Neural progenitor cell (in vitro differentiated cells): ENCODE measurements at places on chromosomes 2 and 18.

GRCh38 chr2:240627736-240628506 is 2.6 kb downstream of the GPR35 start:
- DNase-seq = no peak

DNA sequence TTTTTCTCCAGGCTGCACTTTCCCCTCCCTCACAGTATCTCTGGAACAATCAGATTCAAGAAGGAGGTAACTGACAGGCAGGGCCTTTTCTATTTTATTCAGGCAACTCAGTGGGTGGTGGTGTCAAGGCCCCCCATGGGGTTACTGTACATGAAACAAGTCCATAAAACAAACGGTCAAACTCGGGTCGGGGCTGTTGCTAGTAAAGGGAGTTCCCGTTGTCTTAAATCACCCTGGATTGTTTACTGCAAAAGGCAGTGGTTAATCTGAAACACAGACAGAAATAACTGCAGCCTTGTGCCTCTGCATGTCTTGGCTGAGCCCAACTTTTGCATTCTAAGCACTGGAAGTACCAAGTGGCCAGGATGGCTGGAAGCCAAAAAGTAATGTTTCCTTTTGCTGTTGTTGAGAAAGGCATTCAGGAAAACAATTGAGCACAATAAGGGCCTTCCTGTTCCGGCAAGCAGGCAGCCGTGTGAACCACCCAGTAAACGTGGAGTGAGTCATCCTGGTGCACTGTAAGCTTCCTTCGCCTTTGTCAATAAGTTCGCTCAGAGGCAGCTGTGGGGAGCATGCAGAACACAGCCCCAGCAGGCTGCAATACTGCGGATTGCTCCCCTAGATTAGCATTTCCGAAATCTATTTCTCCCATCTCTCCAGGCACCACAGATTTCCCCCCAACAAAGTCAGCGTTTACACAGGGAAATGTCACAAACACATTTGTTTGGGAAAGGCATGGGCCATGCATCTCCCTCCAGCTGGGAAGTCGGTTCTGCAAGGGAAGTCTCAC is 149.6 kb downstream of the IRS1 start:
- DNase-seq = peak; percentile 55

- no peak for DNase-seq
These were observed 21.9 kb upstream of the DNAJC10 start for GRCh38 chr2:182694189-182694588.

DNA sequence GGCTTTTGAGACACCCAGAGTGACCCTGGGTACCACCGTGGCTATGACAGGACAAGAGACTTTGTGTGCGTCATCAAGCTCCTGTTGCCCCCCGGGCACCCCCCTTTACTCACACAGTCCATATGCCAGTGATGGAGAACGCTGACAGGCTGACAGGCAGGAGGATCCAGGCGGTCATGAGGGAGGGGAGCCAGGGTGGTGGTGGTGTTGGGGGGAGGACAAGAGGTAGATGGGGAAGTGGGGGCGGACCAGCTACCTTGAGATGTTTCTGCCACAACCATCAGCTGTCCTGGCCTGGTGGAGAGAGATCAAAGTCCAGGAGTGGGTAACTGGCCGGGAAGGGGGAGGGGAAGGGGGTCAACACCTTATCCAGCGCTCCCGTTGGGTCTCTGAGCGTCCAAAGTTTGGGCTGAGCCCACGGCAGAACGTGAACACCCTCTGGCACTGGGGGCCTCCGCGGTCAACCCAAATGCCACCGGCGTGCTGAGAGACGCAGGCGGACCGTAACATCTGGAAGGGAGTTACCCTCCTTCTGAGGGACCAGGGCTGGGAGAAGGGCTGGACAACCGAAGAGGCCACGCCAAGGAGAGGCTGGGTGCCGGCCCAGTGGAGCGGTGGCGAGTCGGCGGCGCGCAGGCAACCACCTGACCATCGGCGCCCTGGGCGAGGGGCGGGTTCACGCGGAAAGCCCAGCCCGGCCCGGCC is 575 bp downstream of the TMEM150A start:
- peak; percentile 71 for DNase-seq

DNA sequence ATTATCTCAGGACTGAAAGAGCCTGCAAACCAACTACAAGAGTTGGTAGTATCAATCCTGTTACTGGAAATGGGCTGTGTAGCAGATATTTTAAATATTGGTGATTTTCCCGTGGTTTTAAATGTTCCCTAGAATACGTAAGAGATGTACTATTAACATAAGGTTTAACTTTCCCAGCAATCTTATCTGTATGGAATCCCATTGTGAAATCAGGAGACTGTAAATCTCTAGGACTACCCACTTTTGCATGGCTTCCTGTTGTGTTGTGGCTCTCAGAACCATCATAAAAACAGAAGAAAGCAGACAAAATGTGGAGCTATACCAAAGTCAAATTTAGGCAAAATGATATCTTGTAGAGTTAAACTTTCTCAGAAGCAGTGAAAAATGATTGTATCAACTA is 641.5 kb upstream of the SETBP1 start:
- no peak for DNase-seq

GRCh38 chr2:113167962-113168340 is 5.8 kb upstream of the PSD4 start:
- no peak for DNase-seq

DNA sequence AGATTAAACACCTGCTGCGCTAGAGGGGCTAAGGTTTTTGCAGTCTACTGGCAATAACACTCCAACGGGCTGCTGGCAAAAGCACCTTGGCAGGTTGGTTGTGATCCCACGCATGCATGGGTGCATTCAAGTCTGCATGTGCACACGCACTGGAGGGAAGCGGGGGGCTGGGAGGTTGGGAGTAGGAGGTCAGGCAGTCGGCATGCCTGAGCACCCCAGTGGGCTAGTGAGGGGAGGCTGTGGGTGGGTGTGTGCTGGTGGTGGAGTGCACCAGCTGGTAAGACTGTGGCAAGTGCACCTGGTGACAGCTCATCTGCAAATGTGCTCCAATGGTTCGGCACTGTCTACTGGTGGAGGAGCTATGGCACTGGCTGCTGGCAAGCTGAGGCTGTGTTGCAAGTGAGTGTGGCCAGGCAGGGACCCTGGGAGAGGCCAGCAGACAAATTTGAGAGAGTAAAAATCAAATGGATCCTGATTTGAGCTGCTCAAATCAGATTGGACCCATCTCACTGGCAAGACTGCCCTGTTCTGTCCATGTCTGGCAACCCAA is 460.6 kb upstream of the DSEL start:
- no peak for DNase-seq

- no peak for DNase-seq
These were observed 440.8 kb upstream of the CDH20 start for GRCh38 chr18:60892441-60892840.

GRCh38 chr2:200050921-200051610 is 95.7 kb downstream of the MAIP1 start:
- DNase-seq = no peak

DNA sequence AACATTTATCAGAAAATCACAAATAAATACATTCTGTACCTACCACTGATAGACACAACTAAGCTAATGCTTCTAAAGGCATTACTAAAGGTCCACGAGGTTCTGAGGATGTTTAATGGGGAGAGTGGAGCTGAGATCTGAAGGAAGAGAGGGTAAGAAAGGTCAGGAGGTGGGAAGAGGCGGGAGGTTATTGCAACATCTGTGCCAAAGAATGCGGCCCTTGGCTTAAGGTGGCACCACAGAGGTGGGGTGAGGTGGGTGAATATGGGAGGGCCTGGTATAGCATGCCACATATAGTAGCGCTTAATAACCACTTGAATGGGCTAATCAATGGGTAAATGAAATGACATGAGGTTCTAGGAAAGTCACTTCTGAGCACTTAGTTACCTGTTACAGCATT is 217.8 kb upstream of the ATP5MC3 start:
- no peak for DNase-seq

DNA sequence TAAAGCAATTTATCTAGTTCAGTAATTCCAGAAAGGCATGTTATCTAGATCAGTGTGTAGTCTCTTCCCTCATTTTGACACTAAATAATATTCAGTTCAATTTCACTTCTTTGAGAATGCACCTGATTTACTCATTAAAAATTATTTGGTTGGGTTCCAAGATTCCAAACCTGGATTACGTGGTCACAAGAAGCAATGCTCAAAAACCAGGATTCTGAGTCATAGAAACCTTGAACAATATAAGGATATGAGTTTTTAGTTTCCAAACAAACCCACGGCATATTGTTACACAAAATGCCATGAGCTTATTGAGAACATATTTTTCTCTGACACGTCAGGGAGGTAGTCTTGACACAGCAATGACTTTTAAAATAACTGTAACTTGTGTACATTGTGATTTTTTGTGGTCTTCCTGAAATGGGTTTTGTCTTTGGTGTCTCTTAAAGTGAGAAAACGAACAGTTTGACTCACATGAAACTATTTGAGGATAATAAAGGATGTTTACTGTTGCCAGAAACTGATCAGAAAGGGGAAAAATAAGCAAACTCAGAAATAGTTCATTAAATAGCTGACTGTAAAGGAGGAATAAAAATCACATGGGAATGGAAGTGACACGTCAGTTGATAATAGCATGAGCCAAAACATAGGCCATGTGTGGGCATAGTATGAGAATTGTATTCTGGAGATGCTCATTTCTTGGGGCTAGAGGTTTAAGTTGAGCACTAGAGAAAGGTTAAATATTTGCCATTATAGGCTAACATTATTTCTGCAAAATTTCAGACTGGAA is 617.7 kb upstream of the CDH2 start:
- DNase-seq = no peak

DNA sequence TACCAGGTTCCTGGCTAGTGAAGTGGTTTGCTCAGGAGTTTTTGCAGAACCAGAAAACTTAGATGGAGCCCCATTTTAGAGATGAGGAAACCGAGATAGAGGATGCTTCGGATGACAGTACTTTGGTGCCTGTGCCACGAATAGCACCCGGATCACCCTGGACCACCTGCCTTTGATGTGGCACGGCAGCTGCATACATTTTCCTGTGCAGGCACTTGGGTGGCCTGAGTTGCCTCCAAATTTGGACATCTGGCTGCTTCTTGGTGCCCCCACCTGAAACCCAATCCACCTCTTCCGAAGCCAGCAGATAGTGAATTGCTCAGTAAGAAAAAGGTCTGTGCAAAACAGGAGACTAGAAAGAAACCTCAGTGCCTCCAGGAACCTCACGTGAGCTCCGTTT is 140.6 kb upstream of the ID2 start:
- no peak for DNase-seq

GRCh38 chr2:143706354-143706753 is 577.1 kb downstream of the ARHGAP15 start:
- no peak for DNase-seq

GRCh38 chr2:235893129-235893698 is 275.0 kb downstream of the GBX2 start:
- DNase-seq = no peak

DNA sequence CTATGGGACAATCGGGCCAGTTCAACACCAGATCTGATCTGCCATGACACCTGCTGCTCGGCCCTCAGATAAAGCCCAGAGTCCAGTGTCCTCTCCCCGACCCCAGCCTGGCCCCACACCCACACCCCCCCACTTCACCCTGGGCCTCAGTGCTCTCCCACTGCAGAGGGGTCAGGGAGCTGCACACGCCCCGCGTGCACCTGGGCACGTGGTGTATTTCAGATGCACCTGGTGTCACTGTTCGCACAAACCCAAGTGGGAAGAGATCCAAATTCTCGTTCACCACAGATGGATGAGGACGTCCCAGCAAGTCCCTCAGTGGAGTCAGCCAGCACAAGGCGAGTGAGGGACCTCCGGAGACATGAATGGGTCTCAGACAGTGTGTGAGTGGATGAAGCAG is 161.3 kb downstream of the RTP5 start:
- DNase-seq = no peak

DNA sequence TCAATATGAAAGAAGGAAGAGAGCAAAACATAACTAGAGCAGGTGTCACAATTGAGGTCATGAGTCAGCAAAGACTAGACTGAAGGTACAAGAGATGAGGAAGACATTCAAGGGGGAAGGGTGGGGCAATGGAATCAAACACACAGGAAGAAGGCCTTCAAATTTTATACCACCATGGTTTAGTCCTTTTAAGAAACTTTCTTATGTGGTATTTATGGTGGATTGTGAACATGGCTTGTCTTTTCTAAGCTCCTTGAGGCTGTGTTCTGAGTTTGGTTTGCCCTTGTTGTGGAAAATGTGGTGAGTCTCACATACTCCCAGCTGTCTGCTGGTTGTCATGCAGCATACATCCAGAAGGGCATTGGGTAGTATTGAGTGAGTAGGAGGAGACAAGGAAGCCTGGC is 62.1 kb downstream of the NABP1 start:
- DNase-seq = no peak

DNA sequence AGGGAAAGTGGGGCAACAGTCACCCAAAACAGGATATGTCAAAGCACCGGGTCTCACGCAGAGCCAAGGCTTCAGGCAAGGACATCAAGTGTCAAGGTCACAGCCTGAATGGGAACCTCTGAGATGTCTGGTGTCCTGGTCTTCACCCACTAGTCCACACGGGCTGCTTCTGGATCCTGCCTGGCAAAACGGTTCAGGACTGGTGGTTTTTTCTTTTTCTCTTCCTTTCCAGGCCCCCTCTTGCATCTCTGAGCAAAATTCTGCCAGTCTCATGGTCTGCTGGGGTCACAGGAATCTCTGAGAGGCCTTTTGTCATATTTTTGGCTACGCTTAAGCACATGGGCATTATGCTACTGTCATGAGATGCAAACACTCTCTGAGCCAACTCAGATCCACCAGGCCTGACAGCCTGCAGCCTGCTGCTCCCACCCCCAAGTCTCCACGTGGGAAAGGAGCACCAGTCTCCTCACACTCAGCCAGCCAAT is 518.2 kb upstream of the ZEB2 start:
- DNase-seq = no peak

GRCh38 chr2:219906114-219907010 is 278.9 kb downstream of the SLC4A3 start:
- DNase-seq = no peak

- DNase-seq = no peak
These were observed 25.6 kb upstream of the ITGB6 start for GRCh38 chr2:160225722-160226121.

DNA sequence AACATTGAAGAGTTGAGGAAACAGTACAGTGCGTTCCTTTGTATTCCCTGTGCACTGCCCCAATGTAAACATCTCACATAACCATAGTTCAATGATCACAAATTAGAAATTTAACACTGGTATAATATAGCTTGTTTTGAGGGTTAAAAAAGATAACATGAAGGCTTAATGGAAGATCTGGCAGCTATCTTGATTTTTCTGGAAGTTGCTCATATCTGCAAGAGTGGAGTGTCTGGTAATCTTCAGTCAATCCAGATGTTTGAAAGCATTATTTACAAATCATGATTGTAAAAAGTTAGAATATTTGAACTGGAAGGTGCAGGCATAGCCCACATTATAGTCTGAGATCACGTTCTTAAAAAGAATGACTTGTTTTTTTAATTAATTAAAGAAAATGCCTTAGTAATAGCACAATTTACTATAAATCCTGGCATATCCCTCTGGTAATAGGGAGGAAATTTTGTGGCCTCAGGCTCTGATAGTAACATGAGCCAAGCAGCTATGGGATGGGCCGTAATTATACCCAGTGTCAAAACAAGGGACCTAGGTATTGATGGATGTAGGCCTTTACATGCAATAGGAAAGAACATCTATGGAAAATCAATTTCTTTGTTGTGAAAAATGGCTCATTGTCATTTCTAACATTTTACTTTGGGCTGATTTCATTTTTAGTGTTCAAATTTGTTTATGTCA is 418.0 kb downstream of the THSD7B start:
- DNase-seq = no peak

- no peak for DNase-seq
These were observed 113.6 kb downstream of the CDH2 start for GRCh38 chr18:28063271-28063761.
